ENCODE measurements at places on chromosomes 7 and 10.

DNA sequence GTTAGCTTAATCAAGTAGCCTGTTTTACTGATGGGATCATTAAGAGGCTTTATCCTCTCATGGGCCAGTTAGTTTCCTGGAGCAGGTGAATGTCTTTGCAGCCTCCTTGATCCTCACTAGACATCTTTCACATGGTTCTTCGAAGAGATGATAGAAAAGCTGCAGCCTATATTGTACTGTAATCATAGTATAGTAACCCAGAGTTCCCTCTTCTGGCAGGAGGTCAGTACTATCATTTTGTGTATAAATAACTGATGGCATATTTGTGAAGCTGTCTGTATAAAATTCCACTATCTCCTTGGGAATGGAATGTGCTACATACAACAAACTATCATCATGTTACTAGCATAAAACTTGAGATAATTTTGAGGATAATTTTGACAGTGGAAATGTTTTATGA, 123.8 kb upstream of the PRPS1L1 start:
- no peak for DNase-seq

DNA sequence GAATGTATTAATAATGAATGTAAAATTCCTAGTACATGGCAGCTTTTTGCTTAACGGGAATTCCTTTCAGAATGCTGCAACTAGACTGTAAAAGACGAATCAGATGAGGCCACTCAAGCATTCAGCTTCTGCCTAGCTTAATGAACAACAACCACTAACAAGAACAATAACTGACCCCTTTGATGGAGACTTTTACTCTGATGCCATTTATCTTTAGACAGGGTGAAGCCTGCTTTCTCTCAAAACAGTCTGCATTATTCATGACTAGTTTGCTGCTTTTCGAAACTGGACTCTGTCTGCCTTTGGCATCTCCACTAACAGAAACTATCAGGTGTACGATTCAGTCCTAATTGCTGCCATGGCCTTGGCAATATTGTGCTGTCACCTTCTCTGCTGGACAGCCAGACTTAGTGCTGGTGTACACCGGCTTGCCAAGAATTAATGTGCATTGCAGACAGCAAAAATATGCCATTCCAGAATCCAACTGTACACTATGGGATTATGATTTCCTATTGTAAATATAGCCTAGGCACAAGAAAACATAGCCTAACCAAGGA, 295.5 kb upstream of the CDC14C start:
- no peak for DNase-seq

GRCh38 chr10:14879124-14879927, 660 bp downstream of the SUV39H2 start:
- DNase-seq = peak; percentile 12

DNA sequence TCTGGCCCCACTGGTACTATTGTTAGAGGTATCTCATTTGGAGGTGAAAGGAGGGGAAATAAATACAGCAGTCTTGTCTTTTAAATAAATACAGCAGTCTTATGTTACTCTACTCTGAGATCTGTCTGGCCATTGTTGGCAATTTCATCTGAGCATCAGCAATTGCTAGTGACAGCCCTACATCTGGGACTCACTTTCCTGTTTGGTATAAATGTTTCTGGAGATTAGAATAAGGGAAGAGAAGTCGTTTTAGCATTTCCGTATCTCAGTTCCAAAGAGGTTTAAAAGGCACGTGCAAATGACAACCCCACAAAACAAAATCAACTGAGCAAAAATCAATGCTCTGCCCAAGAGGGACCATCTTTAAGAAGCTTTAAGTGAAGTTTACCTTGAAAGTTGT, 18.1 kb upstream of the CNNM2 start:
- DNase-seq = no peak

DNA sequence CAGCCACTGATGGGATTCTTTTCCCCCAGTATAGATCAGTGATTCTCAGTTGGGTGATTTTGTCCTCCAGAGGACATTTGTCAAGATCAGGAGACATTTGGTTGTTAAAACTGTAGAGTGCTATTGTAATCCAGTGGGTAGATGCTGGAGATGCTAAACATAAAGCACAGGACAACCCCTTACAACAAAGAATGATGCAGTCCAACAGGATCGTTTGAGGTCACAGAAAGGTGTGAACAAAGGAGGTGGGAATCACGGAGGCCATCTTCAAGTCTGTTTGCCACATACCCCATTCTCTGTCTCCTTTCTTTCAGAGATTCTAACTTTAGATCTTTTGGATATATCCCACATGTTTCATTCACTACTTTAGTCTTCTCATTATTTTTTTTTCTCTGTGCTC, 69.0 kb downstream of the HELLS start:
- no peak for DNase-seq

DNA sequence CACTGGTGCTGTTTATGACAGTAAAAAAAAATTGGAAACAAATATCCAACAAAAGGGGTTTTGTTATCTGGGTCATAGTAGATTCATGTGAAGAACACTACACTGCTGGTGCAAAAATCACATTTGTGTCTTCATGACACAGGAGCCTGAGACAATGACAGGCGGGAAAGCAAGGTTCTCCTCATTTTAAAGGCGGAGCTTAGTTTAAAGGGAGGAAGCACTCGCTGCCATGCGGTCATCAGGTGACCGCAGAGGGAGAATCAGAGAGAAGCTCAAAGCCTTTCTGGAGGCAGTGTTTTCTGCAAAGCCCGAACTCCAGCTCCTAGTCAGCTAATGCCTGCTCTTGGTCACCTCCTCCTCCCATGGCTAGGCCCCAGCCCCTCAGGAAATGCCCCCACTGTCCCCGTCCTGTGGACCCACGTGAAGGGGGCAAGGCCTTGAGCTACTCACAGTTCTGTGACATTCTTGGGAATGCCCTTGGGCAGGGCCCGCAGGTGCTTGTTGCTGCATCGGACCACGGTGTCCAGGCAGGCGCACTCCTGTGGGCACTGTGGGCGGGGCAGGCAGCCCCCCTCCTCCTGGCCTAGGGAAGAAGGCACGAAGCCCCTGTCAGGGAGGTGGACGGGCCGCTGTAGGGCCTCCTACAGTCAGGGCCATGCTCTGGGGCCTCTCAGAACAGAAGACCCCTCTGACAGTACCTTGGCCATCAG, 146.1 kb downstream of the SLIT1 start:
- DNase-seq = no peak

GRCh38 chr10:76302481-76302880, 871.1 kb downstream of the LRMDA start:
- no peak for DNase-seq

- DNase-seq = no peak
Measured at GRCh38 chr10:29297678-29298077, 8.8 kb downstream of the LYZL1 start.

- no peak for DNase-seq
Measured at GRCh38 chr7:42856605-42856987, 55.3 kb downstream of the C7orf25 start.

DNA sequence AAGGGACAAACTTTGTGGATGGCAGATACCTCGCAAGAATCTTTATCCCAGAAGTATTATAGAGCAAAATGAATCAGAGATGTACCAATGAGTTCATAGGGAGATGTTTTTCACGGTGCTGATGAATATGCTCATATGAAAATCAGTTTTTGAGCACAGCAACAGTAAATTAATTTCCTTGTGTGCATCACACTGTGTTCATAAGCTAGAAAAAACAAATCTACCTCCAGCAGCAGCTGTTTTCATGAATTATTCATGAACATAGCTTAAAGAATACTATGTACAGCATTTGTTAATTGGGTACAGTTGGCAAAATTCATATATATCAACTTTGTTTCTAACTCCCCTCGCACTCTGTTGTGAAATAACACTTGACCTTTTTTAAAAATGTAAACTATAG, 809.8 kb downstream of the GRM8 start:
- DNase-seq = no peak

GRCh38 chr10:78806681-78807221, 262.0 kb upstream of the ZMIZ1 start:
- no peak for DNase-seq

DNA sequence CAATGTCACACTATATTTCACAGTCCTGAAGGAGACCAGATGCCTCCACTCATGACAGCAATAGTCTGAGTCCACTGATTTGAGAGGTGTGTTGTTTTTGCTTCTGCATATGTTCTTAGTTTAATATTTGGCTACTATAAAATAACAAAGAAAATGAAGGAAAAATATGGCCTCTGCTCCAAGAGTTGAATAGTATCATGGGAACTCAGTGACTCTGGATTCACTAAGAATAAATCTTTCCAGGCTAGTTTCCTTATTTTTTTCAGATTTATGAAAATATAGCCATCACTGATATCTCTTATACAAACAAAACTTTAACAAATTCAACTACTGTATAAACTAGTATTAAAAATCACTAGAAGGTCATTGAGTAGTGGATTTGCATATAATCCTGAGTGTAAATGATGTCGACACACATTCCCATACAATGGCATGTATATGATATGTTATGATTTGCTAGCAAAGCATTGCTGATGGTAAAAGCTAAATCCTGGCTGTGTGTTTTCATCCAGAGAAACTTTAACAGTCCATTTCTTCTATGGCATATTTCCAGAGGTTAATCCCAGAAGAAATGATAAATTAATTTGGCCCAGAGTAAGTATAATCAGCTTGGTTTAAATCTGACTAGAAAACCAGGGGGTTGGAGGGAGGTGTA, 66.0 kb upstream of the VIPR2 start:
- DNase-seq = no peak

- DNase-seq = no peak
Measured at GRCh38 chr7:18667466-18667865, 171.9 kb downstream of the HDAC9 start.

DNA sequence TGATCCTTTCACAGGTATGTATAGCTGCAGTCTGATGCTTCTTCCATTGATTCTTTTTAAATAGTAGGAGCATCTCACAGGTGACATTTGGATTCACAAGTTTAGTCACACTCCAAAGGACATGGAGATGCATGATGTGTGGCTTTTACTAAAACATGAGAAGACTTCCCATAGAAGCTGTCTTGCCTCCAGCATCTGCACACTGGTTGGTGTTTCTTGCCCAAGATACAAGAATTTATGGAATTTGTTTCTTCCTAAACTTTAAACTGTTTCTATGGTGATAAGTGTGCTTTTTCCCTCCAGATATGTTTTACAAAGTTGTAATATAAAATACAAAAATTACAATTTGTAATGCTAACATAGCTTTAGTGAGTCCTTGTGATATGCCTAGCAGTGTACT, 24.2 kb downstream of the ADIRF start:
- no peak for DNase-seq

- DNase-seq = no peak
Measured at GRCh38 chr7:41148521-41148951, 554.4 kb downstream of the INHBA start.

DNA sequence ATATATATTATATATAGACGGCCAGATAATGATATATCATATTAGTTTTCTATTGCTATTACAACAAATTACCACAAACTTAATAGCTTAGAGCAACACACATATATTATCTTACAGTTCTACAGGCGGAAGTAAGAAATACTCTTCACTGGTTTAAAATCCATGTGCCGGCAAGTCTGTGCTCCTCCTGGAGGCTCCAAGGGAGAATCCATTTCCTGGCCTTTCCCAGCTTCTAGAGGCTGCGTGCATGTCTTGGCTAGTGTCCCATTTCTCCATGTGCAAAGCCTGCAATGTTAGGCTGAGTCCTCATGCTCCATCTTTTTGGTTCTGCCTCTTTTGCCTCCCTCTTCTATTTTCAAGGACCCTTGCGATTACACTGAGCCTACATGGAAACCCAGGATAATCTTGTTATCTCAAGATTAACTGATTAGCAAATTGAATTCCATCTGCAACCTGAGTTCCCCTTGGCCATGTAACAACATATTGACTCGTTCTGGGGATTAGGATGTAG, 23.9 kb upstream of the PNLIPRP3 start:
- DNase-seq = no peak

GRCh38 chr7:103936558-103936957, 52.9 kb downstream of the RELN start:
- no peak for DNase-seq

DNA sequence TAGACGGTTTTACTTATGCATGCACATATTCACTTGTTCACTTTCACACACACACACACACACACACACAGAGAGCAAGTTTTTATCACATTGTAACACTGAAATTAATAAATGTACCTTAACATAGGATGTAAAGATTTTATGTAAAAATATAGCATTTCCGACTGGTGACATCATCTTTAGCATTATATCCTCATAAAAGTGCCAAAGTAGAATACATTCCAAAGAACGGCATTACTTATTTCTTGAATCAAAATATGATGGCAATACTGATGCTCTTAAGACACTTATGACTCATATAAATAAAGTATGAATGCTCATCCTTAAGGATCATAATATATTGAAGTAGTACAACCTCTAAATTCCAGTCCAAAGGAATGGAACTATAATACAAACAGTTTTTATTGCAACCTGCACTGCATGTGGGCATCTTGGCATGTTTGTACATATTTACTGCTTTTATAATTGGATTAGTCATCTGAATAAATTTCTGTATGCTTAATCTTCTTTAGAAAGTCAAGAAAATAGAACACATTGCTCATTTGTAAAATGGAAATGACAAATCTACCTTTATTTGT, 290.0 kb upstream of the SEMA3A start:
- DNase-seq = no peak

DNA sequence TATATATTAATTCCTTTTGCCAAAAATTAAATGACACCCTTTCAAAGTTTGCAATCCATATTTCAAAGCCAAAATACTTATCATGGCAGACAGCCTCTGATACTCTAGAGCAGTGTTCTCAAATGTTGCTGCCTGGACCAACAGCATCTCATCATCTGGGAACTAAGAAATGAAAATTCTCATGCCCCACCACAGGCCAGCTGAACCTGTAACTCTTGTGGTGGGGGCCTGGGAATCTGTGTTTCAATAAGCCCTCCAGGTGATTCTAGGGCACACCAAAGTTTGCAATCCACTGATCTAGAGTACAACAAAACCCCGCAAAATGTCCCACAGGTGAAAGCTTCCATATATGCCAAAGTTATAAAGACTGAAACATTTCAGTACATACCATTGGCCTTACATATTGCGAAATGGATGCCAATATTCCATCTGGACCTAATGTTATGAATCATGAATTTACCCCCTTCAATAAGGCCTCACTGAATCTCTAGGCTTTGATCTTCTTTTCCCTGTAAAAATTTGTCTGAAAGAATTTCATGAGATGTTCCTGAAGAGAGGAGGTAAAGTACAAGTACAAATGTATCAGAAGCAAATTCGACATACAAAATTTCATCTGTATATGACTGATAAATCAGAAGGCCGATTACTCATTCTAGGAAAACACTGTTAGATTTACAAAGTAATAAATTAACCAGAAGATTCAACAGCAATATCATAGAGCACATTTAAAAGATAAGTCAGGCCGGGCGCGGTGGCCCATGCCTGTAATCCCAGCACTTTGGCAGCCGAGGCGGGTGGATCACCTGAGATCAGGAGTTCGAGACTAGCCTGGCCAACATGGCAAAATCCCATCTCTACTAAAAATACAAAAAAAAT, 25.3 kb upstream of the EPC1 start:
- no peak for DNase-seq

Measured in stimulated activated CD8-positive, alpha-beta memory T cell treated with anti-CD3 and anti-CD28 coated beads, Interleukin-15, amount 100 ng/mL, for 4 hours (primary cell).